ENCODE measurements at places on chromosomes 16 and 17. TPM values are rescaled to one million over a fixed set of nuclear protein-coding genes. Genes with fewer than 3 reads are reported as not detected.

GRCh38 chr16:57091200-57091974, 996 bp upstream of the CPNE2 start:
- no peaks in the 10 kb centered on the region for H3K36me3 ChIP-seq
- H3K27ac ChIP-seq: no peak overlapping the region
- no peak for DNase-seq
- peaks cover 5% of the 10 kb centered on the region for H3K4me1 ChIP-seq

DNA sequence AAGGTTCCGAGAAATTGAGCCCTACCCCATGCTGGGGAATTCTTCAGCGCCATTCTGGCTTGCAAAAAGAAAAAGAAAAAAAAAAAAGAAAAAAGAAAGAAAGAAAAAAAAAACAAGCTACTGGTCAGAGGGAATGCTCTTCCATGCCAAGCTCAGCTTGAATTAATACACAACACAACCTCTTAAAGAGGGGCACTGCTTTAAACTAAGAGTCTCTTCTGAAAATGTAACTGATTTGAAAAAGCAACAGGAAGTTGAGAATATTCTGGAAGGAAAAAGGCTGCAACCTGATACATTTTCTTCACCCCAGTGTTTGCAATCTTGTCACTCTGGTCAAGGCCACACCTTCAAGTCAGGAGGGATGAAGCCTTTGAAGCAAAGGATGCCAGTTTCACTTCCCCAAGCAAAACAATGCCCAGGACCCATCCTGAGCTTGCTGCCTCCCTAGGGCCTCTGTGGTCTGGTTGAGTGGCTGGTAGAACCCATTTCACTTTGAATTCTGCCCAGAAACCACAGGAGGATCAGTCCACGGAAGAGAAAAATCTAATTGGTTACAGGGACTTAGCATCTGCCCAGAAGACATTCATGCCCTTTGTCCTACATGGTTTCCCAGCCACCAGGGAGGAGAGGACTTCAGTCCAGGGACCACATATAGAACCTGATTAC, 389.7 kb downstream of the SOX9 start:
- DNase-seq: no peak
- H3K4me1 ChIP-seq: no peaks in the 10 kb centered on the region
- H3K4me3 ChIP-seq: no peak overlapping the region
- no peak overlapping the region for H3K27ac ChIP-seq

GRCh38 chr16:76681296-76681695, 404.1 kb downstream of the CNTNAP4 start:
- DNase-seq: no peak
- no peak overlapping the region for H3K4me3 ChIP-seq
- no peaks in the 10 kb centered on the region for H3K4me1 ChIP-seq
- no peaks in the 10 kb centered on the region for H3K36me3 ChIP-seq
- H3K27me3 ChIP-seq: no peaks in the 10 kb centered on the region
- no peak overlapping the region for H3K27ac ChIP-seq

- H3K27me3 ChIP-seq: peaks cover 5% of the 10 kb centered on the region
- no peak overlapping the region for H3K4me3 ChIP-seq
- no peak overlapping the region for H3K27ac ChIP-seq
- peaks cover 47% of the 10 kb centered on the region for H3K4me1 ChIP-seq
- H3K36me3 ChIP-seq: peaks cover 8% of the 10 kb centered on the region
These were observed 9.3 kb downstream of the MAP2K3 start for GRCh38 chr17:21293831-21294210.

GRCh38 chr17:70370816-70371215, 201.5 kb downstream of the KCNJ2 start:
- no peaks in the 10 kb centered on the region for H3K4me1 ChIP-seq
- H3K27me3 ChIP-seq: no peaks in the 10 kb centered on the region
- DNase-seq: no peak
- H3K27ac ChIP-seq: no peak overlapping the region
- no peaks in the 10 kb centered on the region for H3K36me3 ChIP-seq
- no peak overlapping the region for H3K4me3 ChIP-seq

- peaks cover 11% of the 10 kb centered on the region for H3K36me3 ChIP-seq
- no peaks in the 10 kb centered on the region for H3K27me3 ChIP-seq
- H3K4me3 ChIP-seq: no peak overlapping the region
- no peak for DNase-seq
- peak overlapping the region; percentile 86 for H3K27ac ChIP-seq
These were observed 70.2 kb downstream of the PARN start for GRCh38 chr16:14559809-14560241.

The PRR14 gene
- 17.6 TPM for polyA plus RNA-seq

DNA sequence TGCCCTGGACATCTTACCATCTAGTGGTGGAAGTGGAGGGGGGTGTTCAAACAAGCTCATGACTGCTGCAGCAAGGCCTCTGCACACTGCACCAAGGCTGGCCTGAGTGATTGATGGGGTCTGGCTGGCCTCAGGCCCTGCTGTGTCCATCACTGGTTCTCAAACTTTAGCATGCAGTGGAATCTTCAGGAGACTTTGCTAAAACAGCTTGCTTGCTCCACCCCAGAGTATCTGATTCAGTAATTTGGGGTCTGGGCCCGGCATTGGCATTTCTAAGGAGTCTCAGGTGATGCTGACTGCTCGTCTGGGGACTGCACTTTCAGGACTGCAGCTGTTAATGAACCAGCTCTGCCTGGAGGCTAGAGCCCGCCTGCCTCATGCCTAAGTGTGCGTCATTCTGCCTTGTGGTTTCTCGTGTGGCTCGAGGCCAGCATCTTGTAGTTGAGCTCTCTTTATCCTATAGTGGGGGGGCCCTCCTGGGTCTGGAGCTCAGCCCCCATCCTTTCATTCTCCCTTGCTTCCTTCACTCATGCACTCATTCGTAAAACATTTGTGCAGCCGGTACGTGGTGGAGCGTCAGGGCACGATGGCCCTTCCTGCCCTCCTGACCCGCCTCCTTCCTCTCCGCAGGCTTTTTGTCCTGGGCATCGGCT, 4.1 kb downstream of the MGAT5B start:
- peaks cover 8% of the 10 kb centered on the region for H3K36me3 ChIP-seq
- no peak overlapping the region for H3K4me3 ChIP-seq
- H3K27ac ChIP-seq: no peak overlapping the region
- DNase-seq: no peak

GRCh38 chr16:11675561-11676511, 7.6 kb downstream of the SNN start:
- no peak overlapping the region for H3K4me3 ChIP-seq
- H3K27ac ChIP-seq: no peak overlapping the region
- no peak for DNase-seq
- peaks cover 94% of the 10 kb centered on the region for H3K4me1 ChIP-seq
- no peaks in the 10 kb centered on the region for H3K27me3 ChIP-seq

DNA sequence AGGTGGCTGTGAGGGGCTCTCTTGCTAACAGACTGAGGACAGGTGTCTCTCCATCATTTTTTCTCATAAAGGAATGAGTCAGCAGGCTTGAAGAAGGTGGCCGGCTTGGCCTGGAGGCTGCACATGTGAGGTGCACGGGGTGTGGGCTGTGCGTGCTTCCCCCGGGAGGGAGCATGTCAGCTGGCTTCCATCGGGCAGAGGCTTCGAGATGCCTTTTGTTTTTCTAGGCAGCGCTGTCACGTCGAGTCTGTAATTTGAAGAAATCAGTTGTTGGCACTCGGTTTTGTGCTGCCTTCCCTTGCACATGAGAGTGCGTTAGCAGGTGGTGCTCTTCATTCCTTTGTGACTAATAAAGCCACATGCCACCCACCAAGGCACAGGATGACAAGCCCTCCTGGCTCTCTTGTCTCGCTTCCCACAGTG, 89.7 kb downstream of the NPIPB11 start:
- H3K4me3 ChIP-seq: no peak overlapping the region
- H3K4me1 ChIP-seq: peaks cover 18% of the 10 kb centered on the region
- no peaks in the 10 kb centered on the region for H3K36me3 ChIP-seq
- no peaks in the 10 kb centered on the region for H3K27me3 ChIP-seq
- no peak for DNase-seq
